KG1 (cell line): ENCODE measurements at places on chromosomes 7 and 10.

- DNase-seq = no peak
These were observed 644.6 kb downstream of the ACTR3B start for GRCh38 chr7:153404124-153404523.

- no peak for DNase-seq
These were observed 1.8 kb upstream of the GLI3 start for GRCh38 chr7:42238709-42239366.

- DNase-seq = peak; percentile 10
These were observed 1.2 kb upstream of the INPP5A start for GRCh38 chr10:132536241-132536876.

DNA sequence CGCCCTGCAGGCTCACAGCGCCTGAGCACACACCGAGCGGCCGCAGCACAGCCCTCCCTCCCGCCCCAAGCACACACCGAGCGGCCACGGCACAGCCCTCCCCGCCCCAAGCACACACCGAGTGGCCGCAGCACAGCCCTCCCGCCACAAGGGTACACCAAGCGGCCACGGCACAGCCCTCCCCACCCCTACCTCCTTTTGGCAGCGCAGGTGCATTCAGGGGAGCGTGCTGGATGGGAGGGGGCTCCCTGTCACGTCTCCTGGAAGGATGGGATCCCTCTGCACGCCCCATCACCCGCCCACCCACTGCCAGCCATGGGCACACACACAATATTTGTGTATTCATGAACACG is 482.6 kb downstream of the DNAJB6 start:
- DNase-seq = no peak

DNA sequence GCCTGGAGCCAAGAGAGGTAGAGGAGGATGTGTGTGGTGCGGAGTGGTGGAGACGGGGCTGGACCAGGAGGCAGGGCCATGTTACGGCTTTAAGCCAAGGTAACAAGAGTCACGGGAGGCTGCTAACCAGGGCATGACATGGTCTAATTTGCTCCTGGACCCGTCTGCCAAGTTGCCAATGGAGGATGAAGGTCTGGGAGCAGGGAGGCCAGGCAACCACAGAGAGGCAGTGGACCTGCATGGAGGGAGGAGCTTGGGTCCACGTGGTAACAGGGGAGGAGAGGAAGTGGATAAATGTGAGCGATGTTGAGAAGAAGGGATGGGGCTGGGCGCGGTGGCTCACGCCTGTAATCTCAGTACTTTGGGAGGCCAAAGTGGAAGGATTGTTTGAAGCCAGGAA is 31.0 kb downstream of the SRRM3 start:
- no peak for DNase-seq

DNA sequence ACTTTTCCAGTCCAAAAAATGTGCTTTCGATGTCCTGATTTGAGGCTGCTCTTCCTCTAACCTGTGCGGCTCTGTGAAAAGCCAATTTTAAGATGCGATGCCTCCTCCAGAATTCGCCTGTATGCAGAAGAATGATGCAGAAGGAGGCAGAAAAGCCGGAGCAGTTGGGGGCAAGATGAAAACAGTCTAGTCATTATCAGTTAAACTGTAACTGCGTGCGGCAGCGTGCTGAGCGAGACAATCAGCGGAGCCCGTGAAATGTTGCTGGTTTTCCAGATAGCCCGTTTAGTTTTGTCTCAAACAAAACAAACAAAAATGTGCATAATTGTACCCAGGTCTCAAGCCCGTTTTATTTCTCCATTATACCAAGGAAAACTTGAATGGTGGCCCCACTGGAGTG is 137.0 kb upstream of the FGFR2 start:
- no peak for DNase-seq

DNA sequence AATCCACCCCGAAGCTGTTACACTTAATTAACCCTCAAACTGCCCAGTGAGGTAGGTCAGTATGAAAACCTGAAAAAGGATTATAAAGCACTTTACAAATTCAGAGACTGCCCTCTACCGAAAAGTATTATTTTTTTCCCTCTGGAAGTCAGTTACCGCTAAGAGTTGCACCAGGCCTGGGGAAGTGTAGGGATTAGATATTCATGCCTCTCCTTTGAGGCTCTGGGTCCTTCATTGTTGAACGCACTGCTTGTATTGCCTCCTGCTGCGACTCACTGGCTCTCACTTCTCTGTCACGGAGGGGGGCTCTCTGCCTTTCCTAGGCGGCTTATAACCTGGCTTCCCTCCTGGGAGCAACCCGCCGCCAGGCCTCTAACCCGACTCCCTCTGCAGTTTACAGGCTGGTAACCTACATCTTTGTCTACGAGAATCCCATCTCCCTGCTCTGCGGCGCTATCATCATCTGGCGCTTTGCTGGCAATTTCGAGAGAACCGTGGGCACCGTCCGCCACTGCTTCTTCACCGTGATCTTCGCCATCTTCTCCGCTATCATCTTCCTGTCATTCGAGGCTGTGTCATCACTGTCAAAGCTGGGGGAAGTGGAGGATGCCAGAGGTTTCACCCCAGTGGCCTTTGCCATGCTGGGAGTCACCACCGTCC is 2.7 kb downstream of the RHBDD2 start:
- no peak for DNase-seq

- no peak for DNase-seq
These were observed 8.2 kb upstream of the GET4 start for GRCh38 chr7:868189-868486.

- no peak for DNase-seq
These were observed 27.9 kb upstream of the R3HCC1L start for GRCh38 chr10:98106531-98106930.

DNA sequence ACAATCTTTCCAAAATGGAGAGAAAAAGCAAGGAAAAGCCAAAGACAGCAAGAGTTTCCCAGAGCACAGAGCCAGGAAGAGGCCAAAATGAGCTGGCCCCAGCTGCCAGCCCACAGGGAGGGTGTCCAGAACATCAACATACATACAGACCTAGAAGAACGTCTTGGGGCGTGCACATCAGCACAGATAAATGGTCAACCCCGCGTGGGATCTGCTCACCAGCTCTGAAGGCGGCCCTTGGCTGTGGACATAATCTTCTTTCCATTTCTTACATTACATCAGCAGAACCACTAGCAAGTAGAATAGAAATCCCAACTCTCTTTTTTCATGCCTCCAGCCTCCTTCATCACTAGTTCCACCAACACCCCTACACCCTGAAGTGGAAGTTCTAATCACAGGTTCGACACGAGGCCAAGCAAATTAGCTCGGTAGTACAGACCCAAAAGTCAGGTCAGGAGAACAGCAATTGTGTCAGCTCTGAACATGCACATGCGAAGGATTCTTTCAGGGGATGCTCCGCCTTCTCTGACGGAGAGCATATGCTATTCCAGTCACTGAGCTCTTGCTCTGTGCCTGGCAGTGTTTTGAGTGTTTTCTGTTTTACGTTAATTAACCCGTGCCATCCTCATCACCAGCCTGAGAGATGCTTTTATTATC is 16.4 kb downstream of the SH3PXD2A start:
- no peak for DNase-seq

DNA sequence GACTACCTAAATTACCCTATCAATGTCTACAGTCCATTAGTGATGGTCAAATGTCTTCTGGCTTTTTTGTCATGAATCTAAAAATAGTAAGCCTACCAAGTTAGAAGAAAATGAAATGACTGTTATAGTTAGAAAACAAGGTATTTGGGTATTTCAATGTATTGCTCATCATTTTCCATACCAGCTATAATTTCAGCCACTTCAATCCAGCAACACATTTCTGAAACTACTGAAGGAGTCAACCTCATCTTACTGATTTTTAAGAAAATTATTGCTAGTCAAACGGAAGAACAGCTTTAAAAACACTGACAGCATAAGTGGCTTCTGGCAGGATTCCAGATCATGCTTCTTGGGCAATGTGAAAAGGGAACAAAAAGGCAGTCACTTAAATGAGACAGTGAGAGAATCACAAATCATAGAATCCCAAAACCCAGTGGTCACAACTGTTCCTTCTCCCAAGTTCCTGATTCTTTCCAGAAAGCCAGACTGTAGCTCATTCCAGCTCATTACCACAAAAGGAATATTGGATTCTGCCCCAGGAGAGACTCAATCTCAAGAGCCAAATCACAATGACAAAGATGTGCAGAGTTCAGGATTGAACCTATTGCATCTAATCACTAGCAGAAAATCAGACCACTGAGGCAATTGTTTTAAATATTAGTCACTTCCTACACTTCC is 61.2 kb upstream of the LRRN3 start:
- no peak for DNase-seq

DNA sequence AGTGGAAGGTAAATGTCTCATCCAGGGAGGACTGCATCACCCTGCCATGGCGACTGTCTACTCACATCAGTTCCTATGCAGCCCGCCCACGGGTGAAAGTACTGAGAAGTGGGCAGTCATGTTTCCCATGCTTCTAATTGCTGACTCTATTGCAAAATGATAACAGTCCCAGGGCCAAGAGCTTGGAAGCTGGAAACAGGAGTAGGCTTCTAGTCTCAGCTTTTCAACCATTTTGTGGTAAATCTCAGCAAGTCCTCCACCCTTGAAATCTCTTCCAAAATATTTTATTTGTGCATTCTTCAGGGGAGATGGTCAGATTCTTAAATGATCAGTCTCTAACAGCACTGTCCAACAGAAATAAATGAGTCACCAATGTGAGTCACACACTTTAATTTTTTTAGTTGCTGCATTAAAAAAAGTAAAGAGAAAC is 48.1 kb upstream of the TARP start:
- no peak for DNase-seq

GRCh38 chr10:15245530-15245929 is 77.0 kb upstream of the NMT2 start:
- no peak for DNase-seq

- DNase-seq = no peak
These were observed 6.3 kb downstream of the FGF8 start for GRCh38 chr10:101769541-101770180.

- DNase-seq = no peak
These were observed 52.6 kb downstream of the SH3PXD2A start for GRCh38 chr10:103802637-103803353.

DNA sequence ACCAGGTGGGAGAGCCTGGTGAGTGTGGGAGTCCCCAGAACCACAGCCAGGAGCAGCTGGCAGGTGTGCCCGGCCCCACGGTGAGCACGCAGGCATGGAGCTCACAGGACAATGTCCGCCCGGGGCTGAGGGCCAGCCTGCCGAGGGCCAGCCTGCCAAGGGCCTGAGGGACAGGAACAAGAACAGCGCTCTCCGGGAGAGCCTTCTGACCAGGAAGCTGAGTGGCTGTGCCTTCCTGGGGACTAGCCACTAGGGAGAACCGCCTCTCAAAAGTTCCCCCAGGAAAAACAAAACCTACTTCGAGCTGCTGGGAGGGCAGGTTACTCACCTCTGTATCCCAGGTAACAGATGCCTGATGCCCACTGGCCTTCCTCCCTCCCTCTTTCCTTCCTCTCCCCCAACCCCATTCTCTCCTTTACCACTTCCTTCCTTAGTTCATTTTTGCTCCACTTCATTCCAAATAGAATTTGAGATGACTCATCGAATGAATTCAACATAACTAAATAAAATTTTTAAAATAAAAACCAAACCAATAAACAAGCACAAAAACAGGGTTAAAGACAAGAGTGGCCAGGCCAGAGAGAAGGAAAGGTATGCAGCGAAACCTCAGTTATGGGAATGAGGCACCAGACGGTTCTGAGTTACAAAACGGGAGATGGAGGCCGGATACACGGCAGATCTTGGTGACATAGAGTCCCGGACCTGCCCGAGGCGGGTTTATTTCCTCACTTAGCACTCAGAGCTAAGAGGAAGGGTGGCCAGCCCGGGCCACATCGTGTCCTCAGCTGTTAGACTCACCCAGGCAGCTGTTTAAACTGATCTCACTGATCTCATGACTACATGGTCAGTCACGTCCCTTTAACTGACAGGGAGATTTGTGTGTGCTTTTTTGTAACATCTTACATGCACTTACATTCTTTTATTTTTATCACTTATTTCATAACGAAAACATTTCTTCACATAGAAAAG is 128.5 kb downstream of the TNS3 start:
- DNase-seq = no peak

DNA sequence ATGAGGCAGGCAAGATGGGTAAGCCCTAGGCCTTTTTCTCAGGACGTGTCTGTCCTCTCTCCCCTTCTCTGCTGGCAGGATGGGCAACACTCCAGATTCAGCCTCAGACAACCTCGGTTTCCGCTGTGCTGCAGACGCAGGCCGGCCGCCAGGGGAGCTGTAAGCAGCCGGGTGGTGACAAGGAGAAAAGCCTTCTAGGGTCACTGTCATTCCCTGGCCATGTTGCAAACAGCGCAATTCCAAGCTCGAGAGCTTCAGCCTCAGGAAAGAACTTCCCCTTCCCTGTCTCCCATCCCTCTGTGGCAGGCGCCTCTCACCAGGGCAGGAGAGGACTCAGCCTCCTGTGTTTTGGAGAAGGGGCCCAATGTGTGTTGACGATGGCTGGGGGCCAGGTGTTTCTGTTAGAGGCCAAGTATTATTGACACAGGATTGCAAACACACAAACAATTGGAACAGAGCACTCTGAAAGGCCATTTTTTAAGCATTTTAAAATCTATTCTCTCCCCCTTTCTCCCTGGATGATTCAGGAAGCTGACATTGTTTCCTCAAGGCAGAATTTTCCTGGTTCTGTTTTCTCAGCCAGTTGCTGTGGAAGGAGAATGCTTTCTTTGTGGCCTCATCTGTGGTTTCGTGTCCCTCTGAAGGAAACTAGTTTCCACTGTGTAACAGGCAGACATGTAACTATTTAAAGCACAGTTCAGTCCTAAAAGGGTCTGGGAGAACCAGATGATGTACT is 13.1 kb downstream of the PHKG1 start:
- no peak for DNase-seq

DNA sequence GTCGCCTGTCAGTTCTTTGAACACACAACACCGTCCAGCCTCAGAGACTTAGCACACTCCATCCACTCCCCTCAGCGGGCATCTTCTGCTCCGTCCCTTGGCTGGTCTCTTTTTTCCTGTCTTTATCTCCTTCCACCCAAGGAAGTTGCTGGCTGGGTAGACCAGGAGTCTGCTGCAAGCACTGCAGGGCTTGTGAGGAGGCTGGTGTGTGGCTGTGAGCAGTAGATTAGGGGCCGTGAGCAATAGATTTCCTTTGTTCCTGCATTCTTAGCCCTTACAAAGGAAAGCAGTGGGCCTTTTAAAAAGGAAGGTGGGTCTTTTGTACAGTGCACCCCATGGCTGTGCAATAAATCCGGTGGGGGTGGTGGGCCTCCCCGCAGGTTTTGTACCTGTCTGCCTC is 100.3 kb upstream of the BTBD16 start:
- DNase-seq = no peak

- no peak for DNase-seq
These were observed 170.9 kb upstream of the NPVF start for GRCh38 chr7:25399000-25399750.
